Activated T-helper 1 cell treated with anti-CD3 and anti-CD28 coated beads, Interleukin-2, amount 50 U/mL, for 16 hours (primary cell): ENCODE measurements at places on chromosomes 12 and 14.

DNA sequence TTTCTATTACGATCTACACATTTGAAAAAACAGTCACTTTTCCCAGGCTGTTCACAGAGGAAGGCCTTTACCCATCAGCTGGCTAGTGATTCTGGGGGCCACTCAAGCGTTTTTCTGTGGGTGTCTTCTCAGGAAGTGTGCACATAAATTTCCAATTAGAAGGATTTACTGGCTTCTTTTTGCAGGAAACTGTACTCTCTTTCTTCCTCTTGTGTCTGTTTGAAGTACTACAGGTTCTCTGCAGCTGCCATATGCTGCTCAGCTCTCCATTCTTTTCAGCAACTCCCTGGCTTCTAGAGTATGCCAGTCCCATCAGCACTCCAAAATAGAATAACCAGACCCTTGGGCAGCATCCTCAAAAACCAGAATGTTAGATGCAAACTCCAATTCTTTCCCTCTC is 110.4 kb upstream of the NAV3 start:
- no peak for DNase-seq

DNA sequence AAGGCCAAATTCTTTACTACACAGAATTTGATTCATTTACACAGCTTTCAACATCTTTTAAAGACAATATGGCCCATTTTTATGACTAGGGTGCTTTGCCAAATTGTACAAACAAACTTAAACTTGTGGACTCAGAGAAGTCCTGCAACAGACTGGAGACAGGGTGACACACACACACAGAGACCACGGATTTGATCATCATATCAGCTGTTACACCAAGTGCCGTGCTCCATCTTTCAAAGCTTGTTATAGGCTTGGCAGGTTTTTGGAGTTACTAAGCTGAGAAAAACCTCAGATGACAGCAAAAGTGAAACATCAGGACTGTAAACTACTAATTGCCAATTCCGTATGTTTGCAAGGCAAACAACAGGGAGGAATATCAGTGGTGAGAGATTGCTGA is 811.7 kb downstream of the GALC start:
- no peak for DNase-seq

DNA sequence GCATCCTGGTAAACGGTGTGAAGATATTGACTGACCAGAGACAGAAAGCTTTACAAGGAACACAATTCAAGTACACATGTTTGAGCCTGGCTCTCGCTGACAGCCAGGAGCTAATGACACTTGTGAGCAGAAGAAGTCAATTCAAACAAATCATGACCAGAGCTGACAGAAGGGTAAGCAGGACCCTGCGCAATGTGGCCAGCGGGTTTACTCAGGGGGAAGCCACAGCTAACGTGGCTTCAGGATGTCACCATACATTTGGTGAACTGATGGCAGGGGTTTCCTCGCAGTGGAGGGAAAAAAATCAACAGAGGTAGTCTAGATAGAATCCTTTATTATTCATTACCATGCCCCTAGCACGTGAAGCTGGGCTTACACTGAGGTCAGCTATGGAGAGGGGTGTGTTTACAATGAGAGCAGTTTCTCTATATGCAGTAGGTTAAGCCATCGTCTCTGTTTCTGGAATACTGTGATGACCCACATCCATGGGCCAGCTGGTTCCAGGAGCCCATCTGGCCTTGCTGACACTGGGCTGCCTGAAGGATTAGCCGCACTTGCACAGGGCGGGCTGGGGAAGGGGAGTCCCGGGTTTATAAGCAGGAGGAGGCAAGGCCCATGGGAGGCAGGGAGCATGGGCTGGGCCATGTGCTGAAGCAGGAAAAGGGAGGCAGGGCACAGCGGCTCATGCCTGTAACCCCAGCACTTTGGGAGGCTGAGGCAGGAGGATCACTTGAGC is 198.2 kb upstream of the PRMT8 start:
- DNase-seq = no peak

GRCh38 chr12:59820594-59821011 is 224.8 kb downstream of the SLC16A7 start:
- DNase-seq = no peak

DNA sequence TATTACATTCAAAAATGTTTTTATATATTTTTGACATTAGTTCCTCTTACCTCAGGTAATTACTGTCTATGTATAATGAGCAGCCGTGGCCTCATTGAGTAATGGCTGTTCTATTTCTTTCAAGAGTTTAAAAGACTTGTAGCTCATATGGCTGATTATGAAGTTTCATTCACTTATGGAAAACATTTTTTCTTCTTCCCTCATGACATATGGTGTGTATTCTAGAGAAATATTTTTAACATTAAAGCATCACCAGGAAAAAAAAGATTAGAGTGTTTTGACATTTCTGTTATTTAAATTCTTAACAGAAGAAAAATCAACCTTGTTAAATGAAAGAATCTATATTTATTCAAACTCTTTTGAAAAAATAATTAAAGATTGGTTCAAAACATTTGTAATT is 422.4 kb downstream of the TMEM117 start:
- DNase-seq = no peak
